ENCODE measurements at places on chromosomes 1 and 21.

DNA sequence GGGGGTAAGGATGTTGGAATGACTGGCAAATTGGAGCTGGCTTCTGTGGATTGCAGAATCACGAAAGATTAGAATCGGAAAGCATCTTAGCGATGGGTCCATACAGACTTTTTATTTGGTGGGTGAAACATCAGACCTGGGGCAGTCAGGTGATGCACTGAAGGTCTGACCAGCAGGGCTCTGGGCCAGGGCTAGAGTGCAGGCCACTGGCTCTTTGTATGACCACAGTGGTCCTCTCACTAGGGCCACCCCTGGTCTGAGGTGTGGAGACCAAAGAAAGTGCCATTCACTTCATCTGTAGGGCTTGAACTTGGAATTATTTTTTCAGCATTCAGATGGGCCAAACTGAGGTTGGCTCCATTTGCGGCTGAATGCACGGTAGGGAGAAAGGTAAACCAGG is 306.4 kb downstream of the RPS6KC1 start:
- no peak for DNase-seq

- DNase-seq, result no peak
These were observed 5.8 kb upstream of the SSR2 start for GRCh38 chr1:156026588-156026987.

- DNase-seq, result peak; percentile 49
These were observed at the start of gene RPS6KC1 for GRCh38 chr1:213051127-213051880. Gene RPS6KC1 (plus strand): TSS chr1:213051241. CDS start chr1:213051405, 164 bp downstream.

GRCh38 chr21:45085700-45086099 is 11.3 kb downstream of the ADARB1 start:
- DNase-seq, result no peak
